ENCODE measurements at places on chromosomes 2 and 18.
A peak's percentile ranks its signal among the peaks of the same experiment; 100 is the strongest.

GRCh38 chr2:68094111-68094510, 31.3 kb upstream of the C1D start:
- DNase-seq, result no peak

DNA sequence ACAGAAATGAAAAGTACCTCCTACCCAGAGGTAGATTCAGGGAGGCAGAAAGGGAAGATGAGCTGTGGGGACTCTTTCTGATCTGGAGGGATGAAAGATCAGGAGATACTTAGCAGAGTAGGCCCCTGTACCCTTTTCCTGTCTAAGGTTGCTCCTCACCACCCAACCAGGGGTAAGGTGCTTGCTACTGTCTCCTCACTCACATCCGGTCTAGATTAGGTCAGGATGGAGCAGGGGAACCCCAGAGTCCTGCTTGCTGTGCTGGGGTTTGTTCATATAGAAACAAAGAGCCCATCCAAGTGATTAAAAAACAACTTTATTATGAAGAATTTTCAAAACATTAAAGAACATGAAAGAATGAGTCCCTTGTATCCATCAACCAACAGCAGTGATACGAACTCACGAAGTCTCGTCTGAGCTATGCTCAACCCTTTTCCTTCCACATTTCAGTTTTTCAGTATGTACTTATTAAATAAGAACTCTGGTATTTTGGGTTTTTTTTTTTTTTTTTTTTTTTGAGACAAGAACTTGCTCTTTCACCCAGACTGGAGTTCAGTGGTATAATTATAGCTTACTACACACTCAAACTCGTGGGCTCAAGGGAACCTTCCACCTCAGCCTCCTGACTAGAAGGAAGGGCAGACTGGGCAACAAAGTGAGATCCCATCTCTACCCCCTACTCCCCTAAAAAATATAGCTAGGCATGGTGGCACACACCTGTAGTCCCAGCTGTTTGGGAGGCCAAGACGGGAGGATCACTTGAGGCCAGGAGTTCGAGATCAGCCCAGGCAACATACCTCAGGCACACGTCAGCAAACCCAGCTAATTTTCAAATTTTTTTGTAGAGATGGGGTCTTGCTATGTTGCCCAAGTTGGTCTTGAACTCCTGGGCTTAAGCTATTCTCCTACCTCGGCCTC, 28.5 kb upstream of the MCFD2 start:
- no peak for DNase-seq

DNA sequence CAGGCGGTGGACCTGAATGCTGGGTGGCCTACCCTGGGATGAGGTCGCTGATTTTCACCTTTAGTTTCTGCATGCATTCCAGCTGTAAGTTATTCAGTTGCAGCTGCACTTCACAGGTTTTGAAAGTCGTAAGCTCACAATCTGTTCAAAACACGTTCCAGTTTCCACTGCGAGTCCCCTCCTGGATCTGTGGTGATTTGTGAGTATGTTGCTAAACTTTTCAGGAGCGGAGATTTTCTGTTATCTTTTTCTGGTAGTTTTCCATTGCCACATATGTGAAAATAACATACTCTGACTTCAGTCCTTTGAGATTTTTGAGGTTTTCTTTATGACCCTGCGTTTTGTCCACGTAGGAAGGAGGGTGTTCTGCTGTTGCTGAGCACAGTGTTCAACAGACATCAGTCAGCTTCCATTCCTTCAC, 102.1 kb downstream of the SNTG2 start:
- no peak for DNase-seq

- DNase-seq, result no peak
These were observed 450.6 kb downstream of the TSN start for GRCh38 chr2:122206101-122206500.

GRCh38 chr2:146212602-146213001, 1632.2 kb upstream of the ACVR2A start:
- no peak for DNase-seq

DNA sequence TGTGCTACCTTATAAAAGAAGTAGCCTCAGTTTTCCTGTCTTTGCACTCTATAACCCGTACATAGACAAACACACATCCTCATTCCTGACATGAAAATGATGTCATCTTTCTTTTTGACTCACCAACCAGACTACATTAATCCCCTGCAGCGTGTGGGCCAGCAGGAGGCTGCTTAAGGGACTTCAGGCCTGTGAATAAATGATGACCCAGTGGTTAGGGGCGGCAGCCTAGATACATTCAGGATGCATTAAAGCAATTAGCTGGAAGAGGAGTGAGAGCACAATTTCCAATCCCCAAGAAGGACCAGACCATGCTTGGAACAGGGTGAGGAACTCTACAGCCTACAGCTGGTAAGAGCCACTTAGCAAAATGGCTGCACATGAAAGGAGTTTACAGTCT, 57.3 kb upstream of the KLF7 start:
- DNase-seq, result no peak

DNA sequence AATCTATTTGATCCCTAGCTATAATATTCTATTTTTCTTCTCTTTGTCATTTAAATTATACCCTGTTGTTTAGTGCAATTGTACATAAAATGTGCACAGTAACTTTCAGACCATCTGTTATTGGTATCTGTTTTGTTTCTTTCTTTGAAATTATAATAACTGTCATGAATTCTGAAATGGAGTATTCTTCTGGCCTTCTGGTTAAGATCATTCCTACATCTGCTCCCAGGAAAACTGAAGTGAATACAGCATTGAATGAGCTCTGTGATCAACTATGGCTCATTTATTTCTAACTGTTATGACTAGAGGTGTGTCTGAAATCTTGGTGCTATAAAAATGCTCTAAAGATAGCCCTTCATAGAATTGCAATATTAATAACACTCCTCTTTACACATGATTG, 788.4 kb upstream of the TMEFF2 start:
- no peak for DNase-seq

GRCh38 chr2:44549856-44550255, 188.1 kb downstream of the CAMKMT start:
- no peak for DNase-seq

DNA sequence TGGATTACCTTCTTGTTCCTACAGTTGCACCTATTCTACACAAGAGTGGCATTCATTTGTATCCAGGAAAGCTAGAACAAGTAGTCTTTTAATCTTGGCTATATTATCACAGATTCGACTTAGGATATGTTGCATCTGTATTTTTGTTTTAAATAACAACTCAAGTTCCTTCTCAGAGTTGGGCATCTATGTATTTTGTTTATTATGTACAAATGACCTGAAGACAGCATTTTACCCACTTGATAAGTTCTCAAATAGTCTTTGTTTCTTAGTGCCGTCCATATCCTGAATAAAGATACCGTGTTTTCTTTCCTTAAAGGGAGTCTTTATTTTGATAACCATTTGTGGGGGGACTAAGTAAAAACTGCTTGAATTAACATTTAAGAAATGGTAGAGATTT, 2.9 kb downstream of the ITPRID2 start:
- DNase-seq, result peak; percentile 41

DNA sequence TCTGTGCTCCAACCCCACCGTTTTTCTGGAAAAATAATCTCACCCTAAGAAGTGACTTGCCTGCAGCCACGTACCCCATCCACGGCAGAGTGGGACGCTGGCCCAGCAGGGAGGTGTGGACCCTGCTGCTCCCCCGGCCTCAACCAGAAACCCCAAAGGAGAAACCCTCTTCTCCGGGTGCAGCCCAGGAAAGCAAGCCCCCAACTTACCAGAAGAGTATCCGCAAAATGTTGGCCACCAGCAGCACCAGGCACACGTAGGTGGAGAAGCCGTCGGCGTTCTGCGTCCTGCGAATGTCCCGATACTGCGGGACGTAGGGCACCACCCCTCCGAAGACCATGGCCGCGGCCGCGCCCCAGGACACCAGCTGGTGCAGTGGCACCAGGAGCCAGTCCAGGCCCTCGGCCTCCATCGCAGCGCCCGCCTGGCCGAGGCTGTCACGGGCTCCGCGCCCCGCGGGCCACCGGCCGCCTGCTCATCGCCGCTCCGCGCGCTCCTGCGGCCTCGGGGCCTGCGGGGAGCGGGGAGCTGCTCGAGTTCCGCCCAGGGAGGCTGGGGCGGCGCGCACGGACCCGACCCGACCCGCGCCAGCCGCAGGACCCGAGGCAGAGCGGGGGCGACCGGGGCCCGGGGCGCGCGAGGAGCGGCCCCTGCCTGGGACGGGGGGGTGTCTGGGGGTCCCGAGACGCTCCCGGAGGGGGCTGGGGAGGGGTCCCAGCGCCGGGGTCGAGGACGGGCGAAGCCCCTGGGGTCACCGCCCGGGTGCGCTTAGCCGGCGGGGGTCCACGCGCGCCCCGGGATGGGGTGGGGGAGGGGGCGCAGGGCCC, 725 bp downstream of the SLC66A2 start:
- no peak for DNase-seq

DNA sequence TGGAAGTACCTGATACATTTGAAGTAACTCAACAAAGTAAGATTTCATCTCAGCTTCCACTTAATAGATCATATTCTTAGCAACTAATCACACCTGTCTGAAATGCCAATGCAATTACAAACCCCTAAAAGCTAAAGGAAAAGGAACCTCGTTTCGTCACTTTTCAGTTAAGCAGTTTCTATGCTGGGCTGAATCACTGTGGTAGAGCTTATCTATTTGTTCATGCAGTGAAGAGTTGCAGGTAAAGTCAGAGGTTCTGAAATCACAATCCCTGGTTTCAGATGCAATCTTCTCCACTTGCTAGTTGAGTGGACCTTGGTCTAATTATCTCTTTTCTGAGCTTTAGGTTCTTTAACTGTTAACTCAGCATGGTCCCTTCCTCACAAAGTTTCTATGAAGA, 6.3 kb downstream of the HRH4 start:
- DNase-seq, result no peak

GRCh38 chr2:25489631-25490030, 147.9 kb upstream of the DNMT3A start:
- DNase-seq, result no peak

- DNase-seq, result no peak
These were observed 275.3 kb downstream of the EIPR1 start for GRCh38 chr2:3102081-3102921.

DNA sequence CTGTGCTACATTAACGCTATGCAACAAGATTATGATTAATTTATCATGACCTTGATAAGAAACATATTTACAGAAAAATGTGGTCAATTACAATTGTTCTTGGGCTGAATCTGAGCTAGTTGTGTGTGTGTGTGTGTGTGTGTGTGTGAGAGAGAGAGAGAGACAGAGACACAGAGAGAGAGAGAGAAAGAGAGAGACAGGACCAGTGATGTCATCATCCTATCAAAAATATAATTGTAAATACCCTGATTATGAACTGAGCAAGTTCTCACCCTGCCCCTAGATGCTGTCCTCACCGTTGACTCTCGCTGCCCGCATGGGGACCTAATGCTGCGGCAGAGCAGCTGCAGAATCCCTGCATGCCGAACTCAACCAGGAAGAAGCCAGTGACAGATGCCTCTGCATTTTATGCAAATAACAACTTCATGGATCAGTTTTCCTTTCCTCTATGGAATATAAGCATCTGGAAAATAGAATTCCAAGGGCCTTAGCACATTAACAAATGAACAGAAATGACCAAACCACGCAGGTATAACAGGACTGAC, 512.5 kb downstream of the PLCL1 start:
- DNase-seq, result no peak

- DNase-seq, result no peak
These were observed 37.0 kb downstream of the STK39 start for GRCh38 chr2:168210216-168210894.

DNA sequence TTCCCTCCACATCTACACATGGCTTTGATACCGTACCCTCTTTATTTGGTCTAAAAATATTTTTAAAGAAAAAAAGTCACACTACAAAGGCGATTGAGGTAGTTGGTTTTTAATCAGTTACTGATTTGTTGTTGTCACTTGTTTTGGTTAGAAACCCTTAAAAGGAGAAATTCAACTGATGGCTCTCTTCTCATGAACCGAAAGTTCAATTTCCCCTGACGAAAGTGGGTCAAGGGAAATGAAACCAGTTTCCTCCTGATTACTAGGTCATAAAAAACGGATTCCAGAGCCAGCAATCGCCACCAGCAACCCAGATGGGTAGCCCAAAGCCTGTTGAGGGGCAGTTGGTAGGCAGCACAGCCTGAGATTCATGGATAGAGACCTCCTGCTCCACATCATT, 63.2 kb downstream of the DLGAP1 start:
- peak; percentile 30 for DNase-seq

DNA sequence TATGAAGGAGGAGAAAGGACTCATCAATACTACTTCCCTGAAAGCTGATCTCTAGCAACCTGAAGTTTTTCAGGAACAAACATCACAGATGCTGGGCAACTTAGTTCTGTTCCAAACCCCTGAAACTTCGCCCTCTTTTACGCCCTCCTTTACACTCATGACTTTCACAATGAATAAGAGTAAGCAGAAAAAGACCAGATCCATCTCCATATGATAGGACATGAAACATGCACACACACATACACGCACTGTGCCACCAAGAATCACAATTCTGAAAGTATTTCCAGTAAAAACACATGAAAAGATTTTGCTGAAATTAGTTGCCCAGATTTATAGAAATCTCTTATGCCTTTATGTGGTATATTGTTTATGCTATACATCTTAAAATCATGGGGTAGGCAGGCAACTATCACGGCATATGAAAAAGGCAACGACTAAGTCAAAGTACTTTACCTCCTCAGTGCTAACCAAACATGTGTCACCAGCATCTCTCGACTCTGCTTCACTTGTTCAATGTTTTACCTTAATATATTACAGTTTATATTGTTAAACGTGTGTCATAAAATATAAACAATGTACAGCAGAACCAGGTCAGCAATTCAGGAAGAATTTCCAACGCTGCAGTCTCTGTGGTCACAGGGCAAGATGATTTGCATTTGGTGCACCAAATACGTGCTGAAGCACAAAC, 47.8 kb downstream of the NHEJ1 start:
- DNase-seq, result no peak

- DNase-seq, result no peak
These were observed at the start of gene TFCP2L1 for GRCh38 chr2:121284463-121285449. Gene TFCP2L1 (minus strand): TSS chr2:121285202. CDS start chr2:121285109, 93 bp downstream.

DNA sequence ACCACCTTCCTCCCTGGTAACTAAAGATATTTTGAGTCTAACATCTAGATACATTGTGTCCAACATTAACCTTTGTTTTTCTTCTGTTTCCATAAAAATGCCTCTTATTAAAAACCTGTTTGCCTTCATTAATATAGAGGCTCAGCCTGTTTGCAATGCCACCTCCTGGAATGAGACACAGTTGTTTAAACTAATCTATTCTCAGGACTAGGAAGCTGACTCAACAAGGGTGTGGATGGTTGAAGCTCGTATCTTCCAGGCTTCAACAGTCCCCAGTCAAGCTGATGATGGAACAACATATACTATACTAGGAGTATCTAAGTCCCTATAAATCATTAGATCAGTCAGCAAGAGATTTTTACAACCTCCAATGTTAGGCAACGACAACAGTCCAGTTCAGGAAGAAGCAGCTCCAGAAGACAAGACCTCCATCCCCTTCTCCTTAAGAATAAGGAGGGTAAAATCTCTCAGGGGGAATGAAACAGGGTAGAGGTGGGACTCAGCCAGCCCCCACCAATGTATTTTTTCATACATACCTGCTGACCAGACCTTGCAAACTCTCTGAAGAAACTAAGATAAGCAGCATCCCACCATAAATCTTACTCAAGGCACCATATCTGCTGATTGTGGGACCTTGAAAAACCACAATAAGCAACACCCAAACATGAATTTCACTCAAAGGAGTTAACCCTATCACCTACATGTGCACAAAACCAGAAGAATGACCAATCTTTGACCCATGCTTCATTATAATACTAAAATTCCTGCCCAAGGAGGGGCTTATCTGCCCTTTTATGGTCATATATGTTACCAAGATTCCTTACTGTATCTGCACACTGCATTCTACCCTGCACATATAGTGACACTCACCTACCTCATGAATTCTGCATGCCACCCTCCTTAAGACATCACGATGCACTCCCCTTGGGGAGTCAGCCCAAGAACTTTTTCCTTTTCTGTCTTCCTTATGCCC, 21.4 kb downstream of the ZNF24 start:
- no peak for DNase-seq

GRCh38 chr18:49905771-49906170, 92.4 kb upstream of the ACAA2 start:
- DNase-seq, result no peak

Data from G401 (cell line).